ENCODE measurements at places on chromosomes 7 and 10. TPM values are rescaled to one million over a fixed set of nuclear protein-coding genes. Genes with fewer than 3 reads are reported as not detected.

- peaks cover 28% of the 10 kb centered on the region for H3K4me1 ChIP-seq
- H3K4me3 ChIP-seq, result peak overlapping the region; percentile 81
- no peak for DNase-seq
- no peaks in the 10 kb centered on the region for H3K36me3 ChIP-seq
Measured at GRCh38 chr7:1246160-1246870, 13.6 kb downstream of the UNCX start.

GRCh38 chr7:100152404-100152803 is 3.7 kb downstream of the LAMTOR4 start:
- H3K4me3 ChIP-seq, result no peak overlapping the region
- peaks cover 9% of the 10 kb centered on the region for H3K36me3 ChIP-seq
- H3K27me3 ChIP-seq, result no peaks in the 10 kb centered on the region
- peak overlapping the region; percentile 90 for H3K27ac ChIP-seq

The SLC25A28 gene
- 89.3 TPM for total RNA-seq

- H3K4me1 ChIP-seq, result peaks cover 24% of the 10 kb centered on the region
- H3K27ac ChIP-seq, result peak overlapping the region; percentile 96
- peaks cover 18% of the 10 kb centered on the region for H3K36me3 ChIP-seq
- H3K27me3 ChIP-seq, result no peaks in the 10 kb centered on the region
- DNase-seq, result no peak
Measured at GRCh38 chr7:97971120-97971989, 18.6 kb downstream of the OCM2 start.

The SEMA3C gene
- not detected for total RNA-seq

GRCh38 chr10:57141708-57142107 is 780.6 kb upstream of the ZWINT start:
- DNase-seq, result no peak
- no peak overlapping the region for H3K27ac ChIP-seq
- no peaks in the 10 kb centered on the region for H3K27me3 ChIP-seq
- H3K4me3 ChIP-seq, result no peak overlapping the region
- H3K36me3 ChIP-seq, result no peaks in the 10 kb centered on the region

DNA sequence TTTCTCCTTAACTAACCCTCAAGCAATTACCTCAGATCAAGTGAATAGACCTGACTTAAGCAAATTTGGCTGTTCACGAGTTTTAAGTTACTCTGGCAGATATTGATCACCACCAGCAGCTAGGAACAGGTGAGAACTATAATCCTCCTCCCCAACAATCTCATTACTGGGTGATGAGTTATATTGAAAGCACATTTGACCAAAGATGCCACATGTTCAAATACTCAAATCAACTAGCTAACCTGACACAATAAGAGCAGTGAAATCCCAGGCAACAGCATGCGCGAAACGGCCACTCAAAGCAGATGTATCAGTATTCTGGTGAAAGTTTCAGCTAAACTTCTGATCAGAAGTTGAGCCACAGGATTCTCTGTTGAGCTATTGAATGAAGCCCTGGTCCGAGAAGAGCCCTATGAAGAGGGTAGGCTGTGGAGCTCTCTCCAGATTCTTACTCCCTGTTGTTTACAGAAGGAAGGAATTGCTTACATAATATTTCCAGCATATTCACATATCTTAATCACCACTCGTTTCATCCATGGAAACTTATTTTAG is 52.6 kb downstream of the CAV1 start:
- no peaks in the 10 kb centered on the region for H3K36me3 ChIP-seq
- H3K27me3 ChIP-seq, result peaks cover 3% of the 10 kb centered on the region
- no peak for DNase-seq
- no peak overlapping the region for H3K27ac ChIP-seq
- no peaks in the 10 kb centered on the region for H3K4me1 ChIP-seq

The SLC26A5 gene
- total RNA-seq, result not detected

The C10orf53 gene
- total RNA-seq, result not detected

GRCh38 chr7:155997431-155998327 is 185.4 kb upstream of the SHH start:
- H3K27ac ChIP-seq, result peak overlapping the region; percentile 38
- no peaks in the 10 kb centered on the region for H3K36me3 ChIP-seq
- DNase-seq, result no peak
- H3K4me3 ChIP-seq, result peak overlapping the region; percentile 76

DNA sequence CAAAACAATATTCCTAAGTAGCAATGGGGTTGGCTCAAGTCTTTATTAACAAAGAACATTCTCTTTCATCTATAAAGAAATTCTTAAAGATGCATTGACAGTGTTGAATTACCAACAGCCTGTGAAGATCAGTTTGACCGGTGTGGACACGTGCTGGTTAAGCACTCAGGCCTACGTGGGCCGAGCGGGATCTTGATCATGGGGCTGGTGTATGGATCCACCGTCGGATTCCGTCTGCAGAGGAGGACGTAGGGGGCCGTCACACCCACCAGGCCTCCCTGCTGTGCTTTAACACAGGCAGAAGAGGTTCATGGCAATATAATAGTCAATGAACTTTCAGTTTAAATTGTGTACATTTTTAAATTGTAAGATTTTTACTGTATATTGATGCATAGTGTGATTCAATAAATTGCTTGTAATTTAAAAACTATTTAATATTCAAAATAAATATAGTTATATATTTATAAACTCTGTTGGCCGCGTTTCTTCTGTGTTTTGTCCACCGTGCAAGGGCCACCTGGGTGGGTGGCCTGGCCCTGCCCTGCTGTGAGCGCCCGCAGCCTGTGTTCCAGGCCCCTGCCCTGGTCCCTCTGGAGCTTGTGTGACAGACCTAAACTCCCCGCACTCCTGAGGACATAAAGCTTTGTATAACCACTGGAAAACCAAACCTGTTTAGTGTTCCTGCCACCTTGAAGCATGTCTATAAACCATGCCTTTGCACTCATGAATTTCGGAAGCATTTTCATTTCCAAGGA is 1.9 kb upstream of the BHLHA15 start:
- peak overlapping the region; percentile 50 for H3K4me3 ChIP-seq
- peaks cover 24% of the 10 kb centered on the region for H3K4me1 ChIP-seq
- peak overlapping the region; percentile 66 for H3K27ac ChIP-seq
- peaks cover 6% of the 10 kb centered on the region for H3K36me3 ChIP-seq
- no peak for DNase-seq

DNA sequence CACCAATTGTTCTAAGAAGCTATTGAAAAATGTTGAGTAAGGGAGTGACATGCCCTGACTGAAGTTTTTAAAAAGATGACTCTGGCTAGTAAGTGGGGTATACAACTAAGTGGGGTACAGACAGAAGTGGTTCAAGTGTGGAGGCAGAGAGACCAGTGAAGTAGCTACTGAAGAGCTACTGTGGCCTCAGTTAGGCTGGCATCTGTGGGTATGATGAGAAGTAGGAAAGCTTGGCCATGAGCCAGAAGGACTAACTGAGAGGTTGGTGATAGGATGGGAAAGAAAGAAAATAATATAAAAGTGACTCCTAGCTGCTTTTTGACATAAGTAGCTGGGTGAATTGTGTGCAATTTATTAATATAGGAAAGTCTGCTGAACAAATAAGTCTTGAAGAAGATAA is 176.6 kb downstream of the SEMA3D start:
- H3K4me1 ChIP-seq, result no peaks in the 10 kb centered on the region
- H3K36me3 ChIP-seq, result no peaks in the 10 kb centered on the region
- DNase-seq, result no peak
- H3K27me3 ChIP-seq, result peaks cover 1% of the 10 kb centered on the region

- H3K27ac ChIP-seq, result no peak overlapping the region
- DNase-seq, result no peak
- no peaks in the 10 kb centered on the region for H3K27me3 ChIP-seq
- H3K4me3 ChIP-seq, result no peak overlapping the region
Measured at GRCh38 chr7:105802604-105803428, 73.6 kb downstream of the ATXN7L1 start.

The UCMA gene
- total RNA-seq, result not detected

DNA sequence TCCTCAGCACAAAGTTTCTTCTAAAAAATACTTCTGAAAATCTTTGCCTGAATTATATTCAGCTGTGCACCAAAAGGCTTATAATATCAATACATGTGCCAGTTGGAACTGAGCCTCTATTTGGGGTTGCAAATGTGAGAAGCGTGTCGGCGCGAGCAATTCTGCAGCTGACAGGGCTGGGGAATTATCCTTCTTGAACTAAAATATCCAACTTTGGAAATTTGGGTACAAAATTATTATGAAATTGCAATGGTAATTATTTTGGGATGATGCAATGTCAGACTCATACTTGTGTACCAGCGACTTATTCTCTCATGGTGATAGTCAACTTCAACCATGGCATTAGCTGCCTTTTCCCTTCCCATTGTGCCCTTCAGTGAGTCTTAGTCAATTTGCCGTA is 507.0 kb upstream of the KLF6 start:
- no peak for DNase-seq
- H3K36me3 ChIP-seq, result no peaks in the 10 kb centered on the region
- H3K27ac ChIP-seq, result no peak overlapping the region
- no peak overlapping the region for H3K4me3 ChIP-seq
- H3K27me3 ChIP-seq, result peaks cover 2% of the 10 kb centered on the region

GRCh38 chr10:93992400-93993030 is 1.2 kb upstream of the PLCE1 start:
- H3K4me1 ChIP-seq, result no peaks in the 10 kb centered on the region
- H3K27ac ChIP-seq, result no peak overlapping the region
- DNase-seq, result no peak
- H3K36me3 ChIP-seq, result no peaks in the 10 kb centered on the region
- no peak overlapping the region for H3K4me3 ChIP-seq

The CUX1 gene
- total RNA-seq, result 61.4 TPM

DNA sequence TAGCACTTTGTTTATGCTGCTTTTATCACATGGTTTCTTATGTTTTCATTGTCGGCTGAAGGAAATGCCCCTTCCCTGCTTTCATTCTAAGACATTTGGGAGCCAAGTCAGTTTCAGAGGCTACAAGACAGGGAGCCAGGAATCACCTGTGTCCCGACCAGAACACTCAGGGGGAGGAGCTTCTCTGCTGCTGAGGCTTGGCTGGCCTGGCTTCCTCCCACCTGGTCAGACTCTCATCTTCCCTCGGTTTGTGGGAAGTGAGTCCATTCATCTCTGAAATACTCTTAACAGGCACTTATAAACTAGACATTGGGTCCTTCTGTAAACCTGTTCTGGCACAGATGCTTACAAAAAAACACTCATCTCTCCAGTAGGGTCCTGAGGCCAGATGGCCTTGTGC is 19.6 kb upstream of the GOLGA7B start:
- H3K27me3 ChIP-seq, result no peaks in the 10 kb centered on the region

The C7orf57 gene
- not detected for total RNA-seq

DNA sequence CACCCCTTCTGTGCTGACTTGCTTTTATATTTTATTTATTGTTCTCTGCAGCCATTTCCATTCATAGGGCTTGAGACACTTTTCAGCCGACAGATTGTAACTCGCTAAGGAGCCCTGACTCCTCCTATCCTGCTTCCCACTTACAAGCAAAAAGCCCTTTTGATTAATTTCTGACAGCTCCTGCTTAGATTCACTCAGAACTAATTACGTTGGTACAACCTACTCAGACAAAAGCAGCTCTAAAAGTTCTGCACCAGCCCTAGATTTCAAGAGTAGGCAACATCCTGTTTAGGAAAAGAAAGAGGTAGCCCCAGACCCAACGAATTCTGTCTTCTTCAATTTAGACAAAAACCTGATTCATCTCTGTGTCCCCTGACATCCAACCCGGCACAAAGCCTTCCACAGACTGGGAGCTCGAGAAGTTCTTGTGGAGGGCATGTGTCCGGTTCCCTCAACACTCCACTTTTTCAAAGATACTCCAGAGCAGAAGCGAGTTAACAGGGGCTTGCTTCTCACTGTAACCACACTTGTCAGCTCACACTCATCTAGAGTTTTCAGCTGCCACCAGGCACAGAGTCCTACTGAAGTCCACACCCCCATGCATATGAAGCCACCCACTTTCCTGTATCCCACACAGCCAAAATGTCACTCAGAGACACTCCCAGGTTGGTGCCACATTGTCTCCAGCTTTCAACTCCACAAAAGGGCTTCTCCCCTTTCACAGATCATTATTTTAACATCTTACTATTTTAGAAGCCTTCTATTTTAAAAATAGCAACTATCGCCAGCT is 113.6 kb upstream of the NFE2L3 start:
- H3K27ac ChIP-seq, result no peak overlapping the region
- DNase-seq, result no peak

The ERVW-1 gene
- not detected for total RNA-seq

The PALD1 gene
- not detected for total RNA-seq

The COL28A1 gene
- 0.33 TPM for total RNA-seq

The SUPV3L1 gene
- 40.3 TPM for total RNA-seq

The RBM17 gene
- total RNA-seq, result 129 TPM

- peaks cover 72% of the 10 kb centered on the region for H3K4me1 ChIP-seq
- peaks cover 52% of the 10 kb centered on the region for H3K36me3 ChIP-seq
- no peak for DNase-seq
- peak overlapping the region; percentile 85 for H3K27ac ChIP-seq
- no peak overlapping the region for H3K4me3 ChIP-seq
- H3K27me3 ChIP-seq, result no peaks in the 10 kb centered on the region
Measured at GRCh38 chr7:129898007-129898406, 54.8 kb downstream of the UBE2H start.

DNA sequence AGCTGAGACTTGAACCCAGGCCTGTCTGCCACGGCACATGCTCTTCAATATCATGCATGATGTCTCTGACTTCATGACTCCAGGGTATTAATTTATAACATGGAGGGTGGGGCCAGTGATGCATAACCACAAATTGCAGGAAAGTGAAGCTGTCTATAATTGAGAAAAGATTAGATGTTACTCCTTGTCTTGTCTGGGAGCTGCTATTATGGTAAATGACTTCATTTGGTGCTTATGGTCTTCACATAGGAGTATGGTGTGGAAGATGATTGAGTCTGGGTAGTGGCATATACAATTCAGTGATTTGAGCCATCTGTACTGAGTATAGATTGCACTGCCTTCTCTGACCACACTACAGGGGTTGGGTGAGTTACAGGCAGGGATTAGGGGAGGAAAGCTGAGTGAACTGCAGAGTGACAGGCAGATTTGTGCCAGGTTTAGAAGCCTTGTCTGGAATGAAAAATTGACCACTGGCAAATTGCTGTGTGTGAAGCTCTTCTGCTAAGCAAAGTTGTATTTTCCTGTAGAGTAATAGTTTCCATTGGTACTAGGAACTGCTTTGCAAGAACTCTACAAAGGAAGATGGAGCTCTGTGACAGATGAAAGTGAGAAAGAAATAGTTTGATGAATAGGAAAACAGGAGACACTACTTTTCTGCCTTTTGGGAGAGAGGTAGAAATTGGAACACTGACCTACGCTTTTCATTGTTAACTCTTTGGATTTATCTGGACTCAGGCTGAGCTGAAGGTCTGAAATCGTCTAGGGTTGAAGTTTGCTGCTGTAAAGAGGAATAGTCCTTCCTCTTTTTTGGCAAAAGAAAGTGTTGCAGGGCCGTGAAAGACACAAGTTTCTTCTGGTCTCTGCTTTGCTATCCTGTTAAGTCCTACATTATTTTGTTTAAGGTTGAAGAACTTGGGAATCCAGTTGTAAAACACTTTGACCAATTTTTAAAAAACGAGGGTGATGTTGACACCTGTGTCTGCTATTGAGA is 2.7 kb downstream of the SND1 start:
- peak overlapping the region; percentile 48 for H3K4me3 ChIP-seq
- peaks cover 65% of the 10 kb centered on the region for H3K4me1 ChIP-seq
- no peak overlapping the region for H3K27ac ChIP-seq
- no peak for DNase-seq
- H3K36me3 ChIP-seq, result no peaks in the 10 kb centered on the region
- no peaks in the 10 kb centered on the region for H3K27me3 ChIP-seq

Measured in naive thymus-derived CD8-positive, alpha-beta T cell (primary cell).